Naive thymus-derived CD8-positive, alpha-beta T cell (primary cell): ENCODE measurements at places on chromosomes 1 and 21. TPM values are rescaled to one million over a fixed set of nuclear protein-coding genes. Genes with fewer than 3 reads are reported as not detected.

PLA2G2D gene
- not detected for total RNA-seq

RORC gene
- total RNA-seq: not detected

TMEM269 gene
- total RNA-seq: 0.49 TPM

EFNA3 gene
- total RNA-seq: 0.88 TPM

CDC14A gene
- 61.9 TPM for total RNA-seq

CRB1 gene
- 0.55 TPM for total RNA-seq

KCNA10 gene
- total RNA-seq: not detected

TNFRSF4 gene
- total RNA-seq: 0.44 TPM
